MG63 (cell line): ENCODE measurements at places on chromosomes 2 and 18.
A peak's percentile ranks its signal among the peaks of the same experiment; 100 is the strongest.

DNA sequence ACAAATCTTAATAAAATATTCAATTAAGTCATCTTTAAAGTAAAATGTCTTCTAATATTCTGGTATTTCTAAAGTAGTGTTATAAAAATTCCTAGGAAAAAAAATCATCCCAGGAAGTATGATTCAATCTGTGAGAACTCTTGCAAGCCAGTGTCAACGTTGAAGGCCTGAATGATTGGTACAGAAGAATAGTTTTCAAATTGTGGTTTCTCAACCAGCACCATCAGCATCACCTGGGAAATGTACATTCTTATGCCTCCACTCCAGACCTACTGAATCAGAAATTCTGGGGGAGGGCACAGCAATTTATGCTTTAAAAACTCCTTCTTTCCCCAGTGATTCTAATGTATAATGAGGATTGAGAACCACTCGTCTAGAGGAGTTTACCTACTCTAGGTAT is 62.3 kb upstream of the C2orf15 start:
- DNase-seq, result no peak

DNA sequence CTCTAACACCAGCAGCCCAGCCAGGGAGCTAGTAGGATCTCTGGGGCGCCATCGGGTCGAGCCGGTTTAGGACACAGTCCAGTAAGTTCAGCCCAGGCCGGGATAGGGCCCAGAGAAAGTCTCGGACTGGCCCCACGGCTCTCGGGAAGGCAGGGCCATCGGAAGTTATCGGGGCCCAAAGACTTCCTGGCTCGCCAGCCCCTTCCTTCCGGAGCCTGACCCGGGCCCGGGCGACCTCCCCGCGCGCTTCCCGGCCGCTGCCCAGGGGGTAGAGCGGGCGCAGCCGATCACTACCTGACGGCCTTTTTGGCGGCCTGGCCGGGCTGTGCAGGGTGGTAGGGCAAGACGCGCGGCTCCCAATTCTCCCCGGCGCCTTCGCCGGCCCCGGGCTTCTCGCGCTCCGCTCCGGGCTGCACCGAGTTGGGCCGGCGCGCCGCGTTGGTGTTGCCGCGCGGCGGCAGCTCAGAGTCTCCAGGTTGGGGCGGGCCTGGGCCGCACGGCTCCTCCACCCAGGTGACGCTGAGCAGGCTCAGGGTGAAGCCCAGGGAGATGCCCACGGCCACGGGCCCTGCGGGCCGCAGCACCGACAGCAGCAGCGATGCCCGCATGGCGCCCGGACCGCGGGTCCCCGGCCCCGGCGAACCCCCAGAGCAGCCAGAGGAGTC is 546 bp downstream of the CHPF start:
- peak; percentile 43 for DNase-seq

DNA sequence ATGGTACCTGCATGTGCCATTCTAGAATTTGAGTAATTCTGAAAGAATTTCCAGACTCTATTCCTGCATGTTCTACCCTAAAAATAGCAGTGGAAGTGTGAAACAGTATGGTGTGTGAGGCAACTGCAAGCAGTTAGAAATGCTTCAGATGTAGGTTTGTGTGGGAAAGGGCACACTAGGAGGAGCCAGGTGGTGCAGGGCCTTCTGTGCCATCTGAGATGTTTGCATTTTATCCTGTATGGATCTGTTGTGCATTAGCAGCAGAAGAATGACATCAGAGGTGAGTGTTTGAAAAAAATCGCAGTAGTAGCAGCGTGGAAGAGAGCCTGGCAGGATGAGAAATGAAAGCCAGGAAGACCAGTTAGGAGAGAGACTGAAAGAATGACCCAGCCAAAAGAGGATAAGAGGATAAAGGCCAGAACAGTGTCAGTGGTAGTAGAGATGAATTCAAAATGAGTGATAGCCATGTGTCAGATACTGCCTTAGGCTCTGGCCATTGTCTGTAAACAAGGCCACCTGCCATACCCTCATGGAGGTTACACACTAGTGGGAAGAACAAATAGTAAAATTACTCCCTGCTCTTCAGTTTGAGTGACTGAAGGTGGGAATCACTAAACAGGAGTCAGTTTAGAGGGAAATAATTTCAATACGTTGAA is 142.2 kb downstream of the PKP4 start:
- DNase-seq, result peak; percentile 6

DNA sequence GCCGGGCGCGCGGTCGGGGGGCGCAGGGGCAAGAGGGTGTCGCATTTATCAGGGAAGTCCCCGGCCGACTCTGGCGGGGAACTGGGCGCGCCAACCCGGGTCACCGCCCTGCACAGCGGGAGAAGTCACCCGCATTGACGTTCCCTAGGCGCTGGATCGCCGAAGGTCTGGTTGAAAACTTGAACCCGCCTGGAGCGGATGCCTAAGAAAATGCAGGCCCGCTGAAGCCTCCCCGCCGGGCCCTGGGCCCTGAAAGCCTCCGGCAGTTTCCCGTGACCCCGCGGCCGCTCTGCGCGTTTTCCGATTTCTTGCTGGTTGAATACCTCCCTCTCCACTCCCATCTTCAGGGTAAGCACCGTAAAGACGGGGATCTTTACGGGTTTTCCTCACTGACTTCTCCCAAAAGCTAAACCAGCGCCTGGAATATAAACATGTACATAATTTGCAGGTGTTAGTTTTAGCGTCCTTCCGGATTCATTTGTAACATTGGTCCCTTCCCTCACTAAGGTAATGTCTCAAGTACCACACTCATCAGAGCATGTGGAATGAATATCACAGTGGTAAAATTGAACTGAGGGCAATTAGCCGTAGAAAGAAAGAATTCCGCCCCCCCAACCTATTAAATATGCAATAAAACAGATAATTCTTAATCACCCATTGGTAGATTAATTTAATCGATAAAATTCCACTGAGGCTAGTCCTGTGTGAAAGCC is 675 bp upstream of the SPIRE1 start:
- DNase-seq, result peak; percentile 28

GRCh38 chr2:130799295-130799694 is 37.4 kb upstream of the ARHGEF4 start:
- DNase-seq, result no peak

GRCh38 chr2:134412639-134412999 is 158.7 kb downstream of the MGAT5 start:
- no peak for DNase-seq

- no peak for DNase-seq
These were observed 25.6 kb downstream of the FAP start for GRCh38 chr2:162217598-162217997.

GRCh38 chr18:29251681-29252080 is 1074.8 kb upstream of the CDH2 start:
- DNase-seq, result no peak

GRCh38 chr2:216740557-216741222 is 45.3 kb upstream of the IGFBP5 start:
- peak; percentile 45 for DNase-seq

DNA sequence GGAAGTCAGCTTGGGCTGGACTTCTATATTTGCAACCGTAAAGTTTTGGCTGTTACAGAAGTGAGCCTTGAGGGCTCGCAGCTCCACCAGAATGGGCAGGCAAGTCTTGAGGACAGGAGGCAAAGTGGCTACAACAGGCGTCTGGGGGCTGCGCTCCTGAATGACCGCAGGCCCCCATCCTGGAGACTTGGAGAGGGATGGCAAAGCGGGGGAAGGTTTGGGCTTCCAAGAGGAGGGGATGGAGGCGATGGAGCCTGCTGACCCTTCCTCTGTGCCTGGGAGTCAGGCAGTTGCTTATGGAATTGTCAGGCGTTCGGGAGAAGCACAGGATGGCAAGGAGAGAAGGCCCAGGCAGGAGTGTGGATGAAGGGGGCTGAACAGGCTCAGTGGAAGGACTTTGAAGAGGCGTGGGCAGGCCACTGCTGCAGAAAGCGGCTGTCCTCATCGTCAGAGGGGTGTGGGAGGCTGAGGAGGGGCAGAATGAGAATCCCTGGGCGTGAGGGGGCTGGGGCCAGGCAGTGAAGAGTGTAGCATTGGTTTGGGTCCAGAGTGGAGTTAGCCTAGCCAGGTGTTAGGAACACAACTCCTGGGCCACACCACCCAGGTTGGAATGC is 72.3 kb downstream of the INHBB start:
- no peak for DNase-seq

- no peak for DNase-seq
These were observed 40.5 kb downstream of the REEP1 start for GRCh38 chr2:86296947-86297346.

DNA sequence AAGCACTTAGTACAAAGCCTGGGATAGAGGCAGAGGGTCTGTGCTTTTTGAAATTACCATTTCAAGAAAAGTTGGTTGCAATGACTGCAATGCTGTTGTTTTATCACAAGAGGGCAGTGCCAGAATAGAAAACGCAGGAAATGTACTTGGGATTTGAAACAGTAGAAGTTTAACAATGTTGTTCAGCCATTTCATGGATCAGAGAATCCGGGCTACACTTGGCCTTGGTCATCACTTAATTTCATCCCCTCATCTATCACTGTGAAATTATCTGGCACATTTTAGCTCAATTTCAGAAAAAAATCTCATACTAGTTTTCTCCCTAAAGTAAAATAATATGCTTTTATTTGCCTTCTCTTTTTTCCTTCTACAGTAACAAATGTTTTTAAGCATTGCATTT is 70.8 kb downstream of the RAPGEF4 start:
- no peak for DNase-seq

- DNase-seq, result no peak
These were observed 453.7 kb downstream of the STK39 start for GRCh38 chr2:167793725-167794124.

DNA sequence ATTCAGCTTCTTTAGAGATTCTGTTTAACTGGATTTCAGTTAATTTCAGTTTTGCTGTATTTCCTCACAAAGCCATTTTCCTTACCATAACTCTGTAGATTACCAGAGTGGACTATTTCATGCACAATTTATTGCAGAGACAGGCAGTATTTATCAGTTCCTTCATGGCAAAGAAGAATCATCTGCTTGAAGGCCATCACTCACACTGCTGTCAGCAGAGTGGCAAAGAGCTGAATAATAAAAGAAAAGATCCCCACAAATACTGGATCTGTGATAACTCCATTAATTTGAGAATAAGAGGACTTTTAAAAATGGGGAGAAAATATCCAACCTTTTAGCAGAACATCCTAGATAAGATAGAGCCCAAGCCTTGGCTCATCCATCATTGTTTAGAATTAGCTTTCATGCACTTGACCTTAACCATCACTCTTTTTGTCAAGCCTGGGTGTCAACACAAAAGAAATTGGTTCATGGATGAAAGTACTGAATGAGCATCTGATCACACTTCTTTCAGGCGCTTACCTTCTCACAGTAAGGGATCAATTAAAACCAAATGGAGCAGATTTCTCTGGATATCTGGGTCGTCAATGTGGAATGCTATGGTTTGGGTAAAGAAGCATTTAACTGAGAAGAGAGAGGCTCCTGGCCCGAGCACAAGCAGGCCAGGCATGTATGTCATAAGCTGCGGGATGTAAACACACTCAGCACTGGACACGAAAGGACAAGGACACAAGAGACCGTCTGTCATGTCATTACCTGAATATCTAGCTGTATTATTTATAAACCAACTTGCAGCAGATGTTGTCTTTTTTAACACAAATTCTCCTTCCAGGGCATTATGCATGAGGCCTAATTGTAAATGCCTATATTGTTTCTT is 376.2 kb downstream of the ZNF521 start:
- DNase-seq, result no peak

DNA sequence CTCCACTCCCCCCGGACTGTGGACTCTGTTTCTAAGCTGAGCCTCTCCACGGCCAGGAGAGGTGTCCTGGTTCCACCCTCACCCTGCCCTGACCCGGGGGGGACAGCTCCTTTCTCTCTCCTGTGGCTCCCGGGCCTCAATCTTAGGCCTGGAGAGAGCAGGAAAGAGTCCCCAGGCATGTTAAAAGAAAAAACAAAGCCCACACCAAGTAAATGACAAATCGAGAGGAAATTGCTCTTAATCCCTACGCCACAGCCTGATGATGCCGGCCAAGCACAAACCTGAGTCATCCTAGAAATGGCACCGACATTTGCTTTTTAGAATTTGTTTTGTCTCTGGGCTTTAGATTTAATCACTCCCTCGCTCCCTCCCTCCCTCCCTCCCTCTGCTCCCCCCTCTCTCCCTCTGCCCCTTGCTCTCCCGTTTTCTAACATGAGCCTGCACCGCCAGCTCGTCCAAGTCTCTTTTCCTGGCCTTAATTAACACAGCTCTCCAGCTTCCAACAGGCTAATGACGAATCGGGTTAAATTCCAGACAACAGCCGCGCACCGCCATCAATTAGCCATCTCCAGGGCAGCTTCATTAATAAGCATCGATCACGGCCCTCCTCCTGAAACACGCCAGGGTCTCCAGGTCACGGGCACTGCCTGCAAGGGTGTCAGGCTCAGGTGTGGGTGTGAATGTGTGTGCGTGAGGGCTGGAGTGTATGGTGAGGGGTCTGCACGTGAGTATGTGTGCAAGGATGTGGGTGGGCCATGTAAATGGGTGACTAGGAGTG is 230.8 kb downstream of the CELF4 start:
- DNase-seq, result peak; percentile 66

GRCh38 chr2:145088756-145089155 is 568.8 kb upstream of the ZEB2 start:
- no peak for DNase-seq

- DNase-seq, result no peak
These were observed 9.3 kb upstream of the SLC16A14 start for GRCh38 chr2:230077851-230078547.

DNA sequence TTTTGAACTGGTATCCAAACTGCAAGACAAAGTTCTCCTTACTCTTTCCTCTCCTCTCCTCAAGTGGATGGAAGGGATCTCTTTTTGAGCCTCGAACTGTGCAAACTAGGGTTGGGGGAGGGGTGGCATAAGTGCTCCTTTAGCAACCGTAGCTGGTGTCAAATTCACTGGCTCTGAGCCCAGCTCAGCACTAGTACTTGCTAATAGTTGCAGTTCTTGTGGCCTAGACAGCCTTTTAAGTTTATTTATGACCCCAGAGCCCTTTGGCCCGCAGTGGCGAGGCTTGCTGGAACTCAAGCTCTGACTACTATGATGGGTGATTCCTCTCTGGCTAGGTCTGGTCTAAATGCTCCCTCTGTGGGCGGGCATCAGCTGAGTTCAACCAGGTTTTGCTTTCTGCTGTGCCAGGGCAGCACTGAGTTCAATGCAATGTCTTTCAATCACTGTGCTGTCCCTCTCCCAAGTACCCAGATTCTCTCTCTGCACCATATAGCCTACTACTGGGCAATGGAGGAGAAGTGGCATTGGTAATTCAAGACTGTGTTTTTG is 528.4 kb upstream of the SYT4 start:
- no peak for DNase-seq

GRCh38 chr2:69957965-69958364 is 3.5 kb downstream of the ASPRV1 start:
- DNase-seq, result no peak

DNA sequence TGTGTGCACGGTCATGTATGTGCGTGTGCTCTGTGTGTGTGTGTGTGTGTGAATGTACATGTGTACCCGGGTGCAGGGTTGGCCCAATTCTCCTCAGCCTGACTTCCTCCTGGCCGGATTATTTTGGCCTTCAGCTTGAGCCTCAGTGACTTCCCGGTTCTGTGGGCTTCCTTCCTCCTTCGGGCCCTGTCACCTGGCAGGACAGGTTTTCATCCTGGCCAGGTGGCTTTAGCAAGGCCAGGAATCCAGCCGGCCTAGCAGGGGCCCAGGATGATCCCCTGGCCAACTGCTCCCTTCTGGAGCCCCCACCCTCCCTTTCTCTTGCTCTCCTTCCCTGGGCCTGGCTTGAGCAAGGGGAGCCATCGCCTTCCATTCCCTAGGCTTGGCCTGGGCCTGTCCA is 140.5 kb downstream of the INHBB start:
- no peak for DNase-seq
